Right ventricle myocardium inferior (tissue), 1 donor: ENCODE measurements at places on chromosomes 1 and 21. TPM values are rescaled to one million over a fixed set of nuclear protein-coding genes. Genes with fewer than 3 reads are reported as not detected.

Gene ANKRD34A
- 0.62 TPM for total RNA-seq

Gene CITED4
- 40.6 TPM for total RNA-seq

Gene ICOSLG
- 4.9 TPM for total RNA-seq

Gene S100A7
- total RNA-seq, result not detected

Gene FMO2
- total RNA-seq, result 59.4 TPM

Gene NMNAT2
- 2.1 TPM for total RNA-seq

Gene EYA3
- total RNA-seq, result 18.3 TPM

Gene CACNA1S
- total RNA-seq, result not detected
